ENCODE measurements at places on chromosomes 12 and 14. TPM values are rescaled to one million over a fixed set of nuclear protein-coding genes. Genes with fewer than 3 reads are reported as not detected.

NFE2 gene
- total RNA-seq, result not detected

KLRK1 gene
- 242 TPM for total RNA-seq

SAMD4A gene
- 1.6 TPM for total RNA-seq

KLRG1 gene
- total RNA-seq, result 17.7 TPM

PPP4R4 gene
- total RNA-seq, result not detected

Measured in CD8-positive, alpha-beta T cell (primary cell).